Large intestine (tissue), 12 donors: ENCODE measurements at places on chromosomes 1 and 21. TPM values are rescaled to one million over a fixed set of nuclear protein-coding genes. Genes with fewer than 3 reads are reported as not detected.

GNG4 gene
- 41.6 TPM for polyA plus RNA-seq

WNT9A gene
- polyA plus RNA-seq: 5.1 TPM

LDLRAD2 gene
- 2.5 TPM for polyA plus RNA-seq

LRRC39 gene
- polyA plus RNA-seq: 2.0 TPM

CHIA gene
- polyA plus RNA-seq: not detected

BMP8A gene
- 0.69 TPM for polyA plus RNA-seq

- DNase-seq: no peak
Observed at GRCh38 chr1:203549309-203549708, 55.4 kb downstream of the OPTC start.

- no peak for DNase-seq
Observed at GRCh38 chr21:31273278-31273677, 70.8 kb downstream of the TIAM1 start.

GRCh38 chr1:94864821-94865220 lies 44.7 kb downstream of the SLC44A3 start:
- DNase-seq: peak; percentile 15

- DNase-seq: no peak
Observed at GRCh38 chr1:211580303-211580687, 1.3 kb upstream of the SLC30A1 start.

DNA sequence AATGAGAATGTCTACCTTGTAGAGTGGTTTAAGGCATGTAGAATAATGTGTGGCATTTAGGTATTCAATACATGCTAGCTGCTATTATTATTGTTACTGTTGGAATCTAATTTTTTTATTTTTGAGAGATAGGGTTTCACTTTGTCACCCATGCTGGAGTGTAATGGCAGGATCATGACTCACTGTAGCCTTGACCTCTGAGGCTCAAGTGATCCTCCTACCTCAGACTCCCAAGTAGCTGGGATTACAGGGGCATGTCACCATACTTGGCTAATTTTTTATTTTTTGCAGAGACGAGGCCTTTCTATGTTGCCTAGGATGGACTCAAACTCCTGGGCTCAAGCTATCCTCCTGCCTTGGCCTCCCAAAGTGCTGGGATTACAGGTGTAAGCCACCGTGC lies 61.9 kb downstream of the EPB41 start:
- no peak for DNase-seq

- DNase-seq: no peak
Observed at GRCh38 chr1:223288826-223289225, 75.2 kb downstream of the SUSD4 start.

DNA sequence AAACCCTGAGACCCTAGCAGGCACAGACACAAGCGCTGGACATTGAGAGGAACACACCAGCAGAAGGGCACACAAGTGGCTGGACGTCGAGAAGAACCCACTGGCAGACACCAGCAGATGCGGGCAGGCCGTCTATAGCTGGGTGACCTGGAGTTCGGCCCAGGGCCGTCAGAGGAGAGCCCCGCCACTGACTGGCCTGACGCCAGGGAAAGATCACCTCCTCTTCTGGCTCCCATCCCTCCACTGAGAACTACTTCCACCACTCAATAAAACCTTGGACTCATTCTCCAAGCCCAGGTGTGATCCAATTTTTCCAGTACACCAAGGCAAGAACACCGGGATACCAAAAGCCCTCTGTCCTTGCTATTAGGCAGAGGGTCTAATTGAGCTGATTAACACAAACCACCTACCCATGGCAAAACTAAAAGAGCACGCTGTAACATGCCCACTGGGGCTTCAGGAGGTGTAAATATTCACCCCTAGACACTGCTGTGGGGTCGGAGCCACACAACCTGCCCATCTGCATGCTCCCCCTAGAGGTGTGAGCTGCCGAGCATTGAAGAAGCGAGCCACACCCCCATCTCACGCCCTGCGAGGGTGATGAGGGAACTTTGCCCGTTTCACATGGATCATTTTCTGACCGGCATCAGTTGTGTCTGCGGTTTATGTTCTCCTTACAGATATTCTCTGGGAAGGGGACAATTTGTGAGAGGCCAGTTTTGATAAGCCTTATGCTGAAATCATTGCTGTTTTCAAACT lies 104.8 kb downstream of the HLX start:
- no peak for DNase-seq

DNA sequence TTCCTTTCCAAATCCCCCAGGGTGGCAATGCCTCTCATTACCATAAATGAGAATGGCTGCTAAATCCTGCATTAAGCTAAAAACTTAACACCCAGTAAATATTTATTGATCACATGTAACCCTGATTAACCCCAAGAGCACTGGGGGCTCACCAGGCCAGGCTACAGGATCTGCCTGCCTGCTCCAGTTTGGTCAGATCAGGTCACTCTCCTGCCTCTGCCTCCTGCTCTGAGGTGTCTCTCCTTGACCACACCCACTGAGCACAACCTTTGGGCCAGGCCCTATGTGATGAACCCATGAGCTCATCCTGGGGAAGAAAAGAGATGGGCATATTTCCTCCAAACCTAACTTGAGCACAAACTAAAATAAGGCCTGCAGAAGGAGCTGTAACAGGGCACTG lies 93.5 kb downstream of the TRABD2B start:
- no peak for DNase-seq

DNA sequence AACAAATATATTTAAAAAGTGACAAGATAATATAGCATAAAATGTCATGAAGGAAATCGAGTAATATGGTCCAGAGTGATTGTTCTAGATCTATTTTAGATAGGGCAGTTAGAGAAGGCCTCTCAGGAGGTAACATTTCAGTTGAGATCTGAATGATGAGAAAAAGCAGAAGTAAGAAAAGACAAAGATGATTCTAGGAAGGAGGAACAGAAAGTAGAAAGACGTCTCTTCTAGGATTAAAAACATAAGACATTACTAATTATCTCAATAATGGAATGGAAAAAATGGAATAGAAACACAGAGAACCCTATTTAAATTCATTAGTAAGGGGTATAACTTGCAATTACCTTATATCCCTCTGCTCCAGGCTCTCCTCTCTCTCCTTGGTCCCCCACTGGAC lies 130.0 kb upstream of the ZNHIT6 start:
- no peak for DNase-seq

DNA sequence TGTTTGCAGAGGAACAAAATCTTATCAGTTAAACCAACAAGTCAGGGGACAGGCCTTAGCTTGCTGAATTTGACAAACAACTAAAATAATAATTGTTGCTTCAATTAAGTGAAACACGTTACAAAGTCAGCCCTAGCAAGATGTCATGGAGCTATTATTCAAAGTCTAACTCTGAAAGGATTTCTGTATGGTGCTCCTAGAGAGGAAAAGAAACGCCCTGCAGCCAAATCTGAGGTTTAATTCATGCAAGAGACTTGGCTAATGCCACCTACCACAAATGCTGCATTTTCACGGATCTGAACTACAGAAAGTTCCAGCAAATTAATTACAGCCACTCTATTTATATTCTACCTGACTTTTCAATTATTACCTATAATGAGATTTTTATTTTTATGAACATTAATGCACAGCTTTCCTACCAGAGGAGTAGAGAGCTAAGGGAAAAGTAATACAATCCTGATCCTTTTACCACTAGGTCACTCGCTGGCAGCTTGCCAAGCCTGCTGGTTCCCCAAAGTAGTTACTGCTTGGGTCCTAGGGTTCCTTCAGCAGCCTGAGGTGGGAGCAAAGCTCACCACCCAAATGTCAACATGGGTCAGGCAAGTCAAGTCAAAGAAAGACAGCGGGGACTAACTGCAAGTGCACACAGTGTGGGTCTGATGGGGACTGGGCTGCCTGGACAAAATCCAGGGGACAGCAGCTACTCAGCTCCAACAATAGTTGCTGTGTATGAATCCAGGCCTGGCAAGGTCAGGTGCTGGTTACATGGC lies 8.5 kb downstream of the COLGALT2 start:
- DNase-seq: no peak

GRCh38 chr1:6753320-6754140 lies 31.7 kb upstream of the CAMTA1 start:
- DNase-seq: no peak

DNA sequence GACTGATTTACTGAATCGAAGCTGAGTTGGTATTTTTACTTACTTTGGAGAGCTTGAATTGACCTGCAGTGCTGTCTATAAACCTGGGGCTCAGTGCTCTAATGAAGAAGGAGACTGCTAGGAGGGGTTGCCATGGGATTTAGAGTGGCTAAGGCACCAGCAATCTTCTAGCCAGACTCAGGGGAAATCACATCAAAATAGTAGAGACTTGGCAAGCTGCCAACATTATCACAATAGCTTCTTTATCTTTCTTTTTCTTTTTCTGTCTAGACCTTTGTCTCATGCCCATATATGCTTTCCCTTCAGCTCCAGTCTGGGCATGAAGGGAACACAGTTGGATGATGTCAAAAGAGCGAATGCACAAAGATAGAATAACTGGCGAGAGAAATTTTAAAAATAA lies 301.1 kb upstream of the DPYD start:
- DNase-seq: peak; percentile 5

DNA sequence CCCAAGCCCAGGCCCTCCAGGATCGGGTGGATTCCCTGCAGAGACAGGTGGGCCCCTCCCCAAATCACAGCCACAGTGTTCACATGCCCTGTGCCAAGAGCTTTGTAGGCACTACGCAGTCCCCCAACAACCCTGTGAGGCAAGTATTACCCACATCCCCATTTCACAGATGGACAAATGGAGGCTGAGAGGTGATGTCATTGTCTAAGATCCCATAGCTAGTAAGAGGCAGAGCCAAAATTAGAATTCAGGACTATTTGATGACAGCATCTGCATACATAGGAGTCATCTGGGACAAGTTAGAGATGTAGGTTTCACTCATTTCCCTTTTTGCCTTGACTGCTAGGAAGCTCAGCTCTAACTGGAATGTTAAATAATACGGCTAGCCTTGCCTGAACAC lies 12.0 kb downstream of the MFAP2 start:
- no peak for DNase-seq

DNA sequence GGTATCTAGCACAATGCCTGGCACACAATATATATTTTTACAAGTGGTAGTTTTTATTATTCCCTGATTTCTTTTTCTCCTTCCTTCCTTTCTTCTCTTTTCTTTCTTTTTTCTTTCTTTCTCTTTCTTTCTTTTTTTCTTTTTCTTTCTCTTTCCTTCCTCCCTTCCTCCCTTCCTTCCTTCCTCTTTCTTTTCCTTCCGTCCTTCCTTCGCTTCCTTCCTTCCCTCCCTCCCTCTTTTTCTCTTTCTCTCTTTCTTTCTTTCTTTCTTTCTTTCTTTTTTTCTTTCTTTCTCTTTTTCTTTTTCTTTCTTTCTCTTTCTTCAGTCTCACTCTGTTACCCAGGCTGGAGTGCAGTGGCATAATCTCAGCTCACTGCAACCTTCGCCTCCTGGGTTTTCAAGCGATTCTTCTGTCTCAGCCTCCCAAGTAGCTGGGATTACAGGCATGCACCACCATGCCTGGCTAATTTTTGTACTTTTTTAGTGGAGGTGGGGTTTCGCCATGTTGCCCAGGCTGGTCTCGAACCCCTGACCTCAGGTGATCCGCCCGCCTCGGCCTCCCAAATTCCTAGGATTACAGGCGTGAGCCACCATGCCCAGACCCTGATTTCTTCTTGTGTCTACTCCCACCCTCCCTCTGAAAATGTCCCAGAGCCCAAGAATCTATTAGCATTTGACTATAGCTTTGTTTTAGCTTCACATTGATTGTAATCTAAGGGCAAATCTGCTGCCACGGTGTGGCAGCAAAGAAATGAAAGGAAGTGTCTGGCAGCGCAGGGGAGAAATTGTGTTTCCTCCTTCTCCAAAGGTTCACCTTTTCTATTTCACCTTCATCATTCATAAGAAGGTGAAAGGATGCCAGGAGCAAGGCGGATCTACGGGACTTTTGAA lies 19.9 kb upstream of the ABCB10 start:
- DNase-seq: no peak

DNA sequence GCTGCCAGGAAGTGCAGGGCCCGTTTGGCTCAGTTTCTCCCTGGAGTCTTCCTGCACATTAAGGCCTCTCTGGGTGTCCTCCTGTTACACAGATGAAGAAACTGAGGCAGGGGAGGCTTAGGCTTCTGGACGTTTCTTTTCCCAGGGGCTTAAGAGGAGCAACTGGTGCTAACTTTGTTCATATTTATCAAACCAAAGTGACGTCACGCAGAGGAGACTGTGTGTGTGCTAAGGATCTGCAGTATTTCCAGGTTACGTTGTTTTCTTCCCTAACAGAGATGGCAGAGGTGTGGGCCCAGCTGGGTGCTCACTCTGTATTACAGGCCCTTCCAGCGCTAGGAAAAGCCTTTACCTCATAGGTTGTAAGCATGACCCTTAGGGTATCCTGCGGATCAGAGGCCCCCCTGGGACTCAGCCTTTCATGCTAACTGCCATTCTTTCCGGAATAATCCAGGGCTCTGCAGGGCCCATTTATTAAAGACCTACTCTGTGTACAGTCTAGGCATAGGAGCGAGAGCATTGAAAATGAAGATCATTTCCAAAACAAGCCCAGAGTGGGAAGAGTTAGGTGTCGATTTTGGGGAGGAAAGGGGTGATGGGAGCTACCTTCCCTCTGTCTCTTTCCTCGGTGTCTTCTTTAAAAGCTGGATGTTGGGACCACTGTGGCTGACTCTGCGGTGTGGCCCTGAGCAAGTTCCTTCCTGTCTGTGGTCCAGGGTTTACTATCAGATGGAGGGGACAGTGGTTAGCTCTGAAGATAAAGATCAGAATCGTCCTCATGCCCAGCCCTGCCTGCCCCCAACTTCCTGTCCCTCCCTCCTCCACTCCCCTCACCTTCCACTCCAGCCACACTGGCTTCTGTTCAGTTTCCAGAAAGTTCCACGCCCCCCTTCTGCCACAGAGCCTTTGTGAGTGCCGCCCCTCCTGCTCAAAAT lies 4.6 kb downstream of the AGTRAP start:
- no peak for DNase-seq

- peak; percentile 53 for DNase-seq
Observed at GRCh38 chr21:25906587-25906986, 171.8 kb downstream of the GABPA start.

GRCh38 chr1:201560328-201561194 lies 21.6 kb downstream of the NAV1 start:
- DNase-seq: no peak

- DNase-seq: no peak
Observed at GRCh38 chr1:9369964-9370788, 77.5 kb downstream of the SPSB1 start.

- no peak for DNase-seq
Observed at GRCh38 chr1:39051956-39052355, 25.8 kb downstream of the NDUFS5 start.

GRCh38 chr1:87926131-87926830 lies 597.6 kb downstream of the LMO4 start:
- peak; percentile 63 for DNase-seq

GRCh38 chr1:167774710-167775109 lies 52.9 kb downstream of the MPZL1 start:
- no peak for DNase-seq
